Stimulated activated CD8-positive, alpha-beta memory T cell treated with anti-CD3 and anti-CD28 coated beads, Interleukin-7, amount 100 ng/mL, for 1 hour (primary cell): ENCODE measurements at places on chromosomes 4 and X.

DNA sequence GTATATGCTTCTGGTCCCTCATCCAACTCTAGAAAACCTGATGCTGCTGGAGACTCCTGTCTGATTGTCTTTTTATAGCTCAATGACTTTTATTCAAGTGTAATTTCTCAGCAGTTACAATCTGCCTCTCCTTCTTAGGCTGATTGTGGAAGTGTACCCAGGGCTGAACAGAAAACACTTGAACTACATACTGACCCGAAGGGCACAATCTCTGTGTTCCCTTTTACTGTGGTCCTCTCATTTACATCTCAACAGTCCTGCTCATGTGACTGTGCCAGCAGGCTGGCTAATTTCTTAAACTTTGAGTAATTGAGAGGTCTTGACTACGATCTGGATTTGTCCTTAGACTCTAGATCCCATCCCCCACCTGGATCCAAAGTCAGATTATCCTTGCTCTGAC, 863.4 kb downstream of the PDHA2 start:
- no peak for DNase-seq

- DNase-seq, result no peak
These were observed 84.6 kb downstream of the THOC2 start for GRCh38 chrX:123648028-123648810.

- DNase-seq, result no peak
These were observed 206.6 kb upstream of the GYPA start for GRCh38 chr4:144347121-144347520.

GRCh38 chr4:152516156-152516555, 19.7 kb downstream of the FBXW7 start:
- DNase-seq, result no peak

DNA sequence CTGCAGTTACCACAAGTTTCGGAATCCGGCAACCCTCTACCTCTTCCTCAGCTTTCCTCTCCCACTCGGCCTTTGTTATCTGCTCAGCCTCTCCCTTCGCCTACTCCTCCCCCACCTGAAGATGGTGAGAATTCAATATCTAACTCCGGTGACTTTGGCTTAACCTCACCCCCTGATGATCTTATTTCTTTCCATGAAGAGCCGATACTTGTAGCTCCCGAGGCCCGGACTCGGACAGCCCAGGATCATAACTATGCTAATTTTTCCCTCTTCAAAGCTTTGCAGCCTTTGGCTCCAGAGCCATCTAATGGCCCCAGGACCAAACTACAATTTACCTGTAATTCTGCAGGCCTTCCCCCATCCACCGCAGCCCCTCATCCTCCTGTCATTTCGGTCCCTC, 32.0 kb upstream of the MGST2 start:
- no peak for DNase-seq

- DNase-seq, result no peak
These were observed 84.5 kb upstream of the UXT start for GRCh38 chrX:47743504-47743903.

GRCh38 chr4:16516796-16517439, 290.6 kb upstream of the TAPT1 start:
- DNase-seq, result no peak

- no peak for DNase-seq
These were observed 14.0 kb downstream of the RTL5 start for GRCh38 chrX:72117636-72118210.

- DNase-seq, result no peak
These were observed 15.8 kb downstream of the DCHS2 start for GRCh38 chr4:154475820-154476219.

GRCh38 chr4:145722561-145722960, 42.6 kb downstream of the C4orf51 start:
- no peak for DNase-seq

DNA sequence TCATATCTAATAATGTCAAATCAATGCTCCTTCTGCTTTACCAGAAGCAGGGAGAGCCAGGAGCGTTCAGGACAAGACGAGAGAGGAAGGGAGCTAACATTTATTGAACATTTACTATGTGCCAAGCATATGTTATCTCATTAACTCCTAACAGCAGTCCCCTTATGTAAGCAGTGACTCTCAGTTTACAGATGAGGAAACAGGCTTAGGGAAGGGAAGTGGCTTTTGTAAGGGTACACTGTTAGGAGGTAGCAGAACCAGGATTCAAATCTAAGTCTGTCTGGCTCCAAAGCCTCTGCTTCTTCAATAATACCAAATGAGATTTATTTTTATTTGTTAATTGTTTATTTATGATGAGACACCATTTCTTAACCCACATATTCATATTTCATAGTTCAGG, 2.6 kb upstream of the STARD8 start:
- DNase-seq, result no peak

- DNase-seq, result no peak
These were observed 271.6 kb downstream of the DTHD1 start for GRCh38 chr4:36553029-36553428.

DNA sequence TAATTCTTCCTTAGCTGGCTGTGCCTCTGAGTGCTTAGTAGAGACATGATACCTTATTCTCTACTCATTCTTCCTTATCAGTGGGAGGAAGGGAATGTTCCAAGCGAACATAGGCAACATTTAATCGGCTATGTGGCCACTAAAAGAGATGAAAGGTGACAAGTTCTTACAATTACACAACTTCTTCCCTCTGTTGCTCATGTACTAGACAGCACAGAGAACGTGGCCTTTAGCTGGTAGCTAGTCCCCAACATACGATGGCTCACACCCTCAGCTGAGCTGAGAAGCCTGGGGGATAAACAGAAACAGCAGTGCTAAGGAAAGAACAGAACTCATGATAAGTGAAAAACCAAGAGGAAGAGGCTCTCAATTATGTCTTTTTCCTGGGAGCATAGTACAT, 52.2 kb downstream of the APOO start:
- no peak for DNase-seq

GRCh38 chr4:105369988-105370387, 103.9 kb downstream of the PPA2 start:
- DNase-seq, result no peak

DNA sequence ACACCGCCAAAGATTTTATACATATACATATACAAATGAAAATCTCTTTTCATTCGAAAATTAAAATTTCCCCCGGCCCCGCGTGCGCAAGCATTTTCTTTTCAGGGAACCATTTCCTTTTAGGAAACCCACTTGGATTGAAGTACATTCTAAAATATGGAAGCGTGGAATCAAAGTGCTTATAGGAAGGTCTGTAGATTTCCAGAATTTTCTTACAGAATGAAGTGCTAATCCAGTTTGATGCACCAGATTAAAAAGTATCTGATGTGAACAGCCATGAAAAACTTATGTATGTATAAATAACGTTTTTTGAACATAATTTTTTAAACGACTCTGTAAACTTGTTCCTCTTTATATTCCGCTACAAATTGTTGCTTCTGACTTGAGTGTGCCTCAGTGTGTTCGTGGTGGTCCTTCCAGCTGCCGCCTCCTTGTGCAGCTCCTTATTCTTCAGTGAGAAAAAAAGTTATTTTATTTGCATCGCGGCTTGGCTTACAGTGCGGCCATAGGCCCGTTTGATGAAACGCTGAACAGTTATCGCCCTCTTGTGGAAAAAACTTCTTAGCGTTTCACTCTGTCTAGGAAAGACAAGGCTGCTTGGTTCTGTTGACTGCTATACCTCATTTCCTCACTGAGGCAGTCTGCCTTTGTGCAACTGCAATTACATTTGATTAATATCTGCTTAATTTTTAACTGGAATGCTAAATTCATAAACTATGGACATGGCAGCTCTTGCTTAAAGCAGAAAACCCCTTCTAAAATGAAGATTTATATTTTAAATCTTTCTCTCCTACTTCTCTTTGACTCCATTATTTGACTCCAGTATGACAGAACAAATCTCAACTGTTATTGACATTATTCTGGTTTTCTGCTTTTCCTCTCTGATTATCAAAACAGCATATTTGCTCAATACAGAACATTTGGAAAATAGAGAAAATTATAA, 4.7 kb upstream of the NKX6-1 start:
- DNase-seq, result no peak

- no peak for DNase-seq
These were observed 869.5 kb upstream of the EPHA5 start for GRCh38 chr4:66539745-66540144.

GRCh38 chrX:3733043-3733430, 19.6 kb upstream of the PRKX start:
- no peak for DNase-seq

- no peak for DNase-seq
These were observed 30.4 kb downstream of the ELF4 start for GRCh38 chrX:130079824-130080406.
